Hematopoietic multipotent progenitor cell treated with erythropoietin and hydrocortisone succinate and interleukin-3 and kit ligand, for 15 days (in vitro differentiated cells): ENCODE measurements at places on chromosomes 1 and 21.

DNA sequence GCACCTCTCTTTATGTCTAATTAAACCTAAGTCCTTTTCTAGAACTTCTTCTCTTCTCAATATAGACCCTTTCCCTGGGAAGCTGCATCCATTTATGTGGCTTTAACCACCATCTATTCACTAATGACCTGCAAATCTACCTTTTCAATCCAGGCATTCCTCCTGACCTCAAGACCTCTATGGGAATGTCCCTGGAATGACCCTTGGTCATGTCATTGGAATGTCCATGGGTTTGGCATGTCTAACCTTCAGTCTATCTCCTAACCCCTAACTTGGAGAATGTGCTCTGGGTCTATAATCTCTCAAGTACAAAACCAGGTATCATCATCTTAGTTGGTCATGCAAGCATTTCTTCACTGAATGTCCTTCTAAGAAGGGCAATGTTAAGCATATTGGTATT, 196.1 kb downstream of the KCNH1 start:
- no peak for DNase-seq

GRCh38 chr1:218332416-218332815, 12.7 kb upstream of the TGFB2 start:
- DNase-seq = no peak

- DNase-seq = no peak
Measured at GRCh38 chr1:229058111-229058561, 212.8 kb upstream of the RAB4A start.

- no peak for DNase-seq
Measured at GRCh38 chr1:156480016-156480370, 20.6 kb downstream of the MEF2D start.

GRCh38 chr1:42806171-42806570, 10.8 kb upstream of the ERMAP start:
- DNase-seq = no peak

DNA sequence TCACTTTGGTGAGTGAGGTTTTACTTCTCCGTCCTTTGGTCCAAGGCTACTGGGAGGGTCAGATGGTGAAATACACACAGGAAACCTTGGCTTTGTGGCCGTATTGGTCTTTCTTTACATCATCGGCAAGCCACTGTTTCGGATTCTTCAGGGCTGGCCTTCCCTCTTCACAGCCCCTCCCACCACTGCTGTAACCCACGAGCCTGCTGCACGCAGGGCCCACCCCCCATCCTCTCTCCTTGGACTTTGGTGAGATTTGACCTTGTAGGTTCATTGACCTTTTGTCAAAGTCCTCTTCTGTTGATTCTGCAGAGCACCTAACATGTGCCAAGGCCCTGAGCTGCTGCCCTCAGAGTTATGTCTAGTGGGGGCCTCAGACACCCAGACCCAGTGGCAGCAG, 328.6 kb downstream of the CAMTA1 start:
- no peak for DNase-seq

DNA sequence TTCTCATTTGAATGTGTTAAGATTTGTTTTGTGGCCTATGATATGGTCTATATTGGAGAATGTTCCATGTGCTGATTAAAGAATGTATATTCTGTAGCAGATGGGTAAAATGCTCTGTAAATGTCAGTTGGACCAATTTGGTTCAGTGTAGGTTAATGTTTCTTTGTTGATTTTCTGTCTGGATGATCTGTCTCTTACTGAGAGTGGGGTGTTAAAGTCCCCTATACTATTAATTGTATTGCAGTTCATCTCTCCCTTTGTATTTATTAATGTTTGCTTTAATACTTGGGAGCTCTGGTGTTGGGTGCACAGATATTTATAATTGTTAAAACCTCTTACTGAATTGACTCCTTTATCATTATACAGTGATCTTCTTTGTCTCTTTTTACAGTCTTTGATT, 584.5 kb downstream of the NUF2 start:
- DNase-seq = no peak

GRCh38 chr1:47571161-47571560, 133.3 kb downstream of the FOXD2 start:
- no peak for DNase-seq

DNA sequence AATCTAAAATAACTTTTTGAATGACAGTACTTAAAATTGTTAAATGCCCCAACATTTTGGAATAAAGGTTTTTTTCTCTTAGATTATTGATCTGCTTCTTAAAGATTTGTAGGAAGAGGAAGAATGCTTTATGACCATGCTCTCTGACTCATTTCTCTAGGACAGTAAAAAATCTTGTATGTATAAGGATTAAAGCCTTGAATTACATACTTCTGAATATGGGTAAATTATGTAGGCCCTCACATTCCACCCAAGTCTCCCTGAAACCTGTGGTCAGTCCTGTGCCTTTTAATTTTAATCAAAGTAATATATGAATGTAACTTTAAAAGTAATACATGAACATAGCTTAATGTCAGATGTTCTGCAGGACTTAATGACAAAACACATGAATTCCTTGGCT, 50.5 kb downstream of the ABCD3 start:
- no peak for DNase-seq

- no peak for DNase-seq
Measured at GRCh38 chr1:93566227-93566626, 115.4 kb downstream of the BCAR3 start.

DNA sequence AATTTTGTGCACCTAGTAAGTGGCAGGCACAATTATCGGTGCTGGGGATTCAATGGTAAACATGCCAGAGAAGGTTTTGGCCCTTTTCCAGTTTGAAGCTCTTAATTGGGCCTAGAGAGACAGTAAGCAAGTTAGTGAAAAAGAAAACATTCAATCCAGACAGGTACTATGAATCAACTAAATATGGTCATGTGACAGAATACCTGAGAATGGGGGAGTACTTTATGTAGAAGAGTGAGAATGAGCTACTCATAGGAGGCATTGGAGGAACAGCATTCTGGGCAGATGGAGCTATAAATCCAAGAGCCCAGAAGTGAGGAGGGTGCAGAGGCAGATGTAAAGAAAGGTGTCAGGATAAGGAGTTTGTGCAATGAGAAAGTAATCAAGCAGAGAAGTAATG, 1017.9 kb downstream of the ADGRL2 start:
- DNase-seq = no peak
